ENCODE measurements at places on chromosomes 4 and X.

- peak; percentile 40 for DNase-seq
These were observed 882 bp downstream of the MRFAP1 start for GRCh38 chr4:6641164-6641970.

DNA sequence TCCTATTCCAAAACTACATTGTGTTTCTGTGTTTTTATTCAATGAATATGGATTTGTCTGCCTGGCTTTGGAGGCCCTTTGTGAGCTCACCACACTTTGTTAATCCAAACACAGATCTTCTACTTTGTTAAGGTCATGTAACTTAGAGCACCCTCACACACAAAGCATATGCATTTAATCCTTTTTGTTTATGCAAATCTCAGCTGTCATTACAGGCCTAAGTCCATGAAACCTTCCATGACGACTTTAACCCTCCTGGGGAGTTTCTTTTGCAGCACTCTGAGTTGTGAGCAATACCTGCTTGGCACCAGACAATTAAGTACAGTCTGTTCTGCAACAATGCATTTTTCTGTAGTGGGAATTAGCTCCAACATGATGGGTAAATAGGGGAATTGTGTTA, 14.9 kb downstream of the CCSER1 start:
- DNase-seq = no peak

DNA sequence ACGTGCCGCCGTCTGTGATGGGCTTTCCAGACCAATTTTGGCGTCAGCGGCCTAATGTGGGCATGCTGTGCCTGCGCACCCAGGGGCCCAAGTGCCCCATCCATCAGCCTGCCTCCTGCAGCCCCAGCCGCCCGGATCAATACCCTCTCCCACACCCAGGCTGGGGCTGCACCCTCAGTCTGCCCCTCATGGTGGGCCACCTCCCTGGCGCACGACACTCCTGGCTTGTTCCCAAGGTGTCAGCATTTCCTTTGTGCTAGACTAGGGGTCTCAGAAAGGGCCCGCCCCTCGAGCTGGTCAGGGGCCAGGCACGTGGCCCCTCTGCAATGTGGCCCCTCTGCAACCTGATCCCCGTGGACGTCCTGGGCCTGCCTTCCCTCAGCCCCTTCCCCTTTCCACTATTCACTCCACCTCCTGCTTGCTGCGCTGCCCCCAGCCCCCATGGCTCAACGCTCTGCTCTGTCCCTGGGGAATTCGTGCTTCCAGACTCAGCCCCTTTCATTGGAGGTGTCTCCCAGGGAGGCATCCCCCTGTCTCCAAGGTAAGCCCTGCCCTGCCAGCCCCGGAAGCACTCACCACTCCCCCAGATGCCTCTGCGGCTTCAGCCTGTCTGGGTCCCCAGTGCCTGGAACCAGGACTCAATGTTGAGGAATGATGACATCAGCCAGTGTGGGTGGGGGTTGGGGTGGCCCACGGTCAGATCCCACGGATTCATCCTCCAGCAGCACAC, 130.8 kb downstream of the HMX1 start:
- DNase-seq = no peak

DNA sequence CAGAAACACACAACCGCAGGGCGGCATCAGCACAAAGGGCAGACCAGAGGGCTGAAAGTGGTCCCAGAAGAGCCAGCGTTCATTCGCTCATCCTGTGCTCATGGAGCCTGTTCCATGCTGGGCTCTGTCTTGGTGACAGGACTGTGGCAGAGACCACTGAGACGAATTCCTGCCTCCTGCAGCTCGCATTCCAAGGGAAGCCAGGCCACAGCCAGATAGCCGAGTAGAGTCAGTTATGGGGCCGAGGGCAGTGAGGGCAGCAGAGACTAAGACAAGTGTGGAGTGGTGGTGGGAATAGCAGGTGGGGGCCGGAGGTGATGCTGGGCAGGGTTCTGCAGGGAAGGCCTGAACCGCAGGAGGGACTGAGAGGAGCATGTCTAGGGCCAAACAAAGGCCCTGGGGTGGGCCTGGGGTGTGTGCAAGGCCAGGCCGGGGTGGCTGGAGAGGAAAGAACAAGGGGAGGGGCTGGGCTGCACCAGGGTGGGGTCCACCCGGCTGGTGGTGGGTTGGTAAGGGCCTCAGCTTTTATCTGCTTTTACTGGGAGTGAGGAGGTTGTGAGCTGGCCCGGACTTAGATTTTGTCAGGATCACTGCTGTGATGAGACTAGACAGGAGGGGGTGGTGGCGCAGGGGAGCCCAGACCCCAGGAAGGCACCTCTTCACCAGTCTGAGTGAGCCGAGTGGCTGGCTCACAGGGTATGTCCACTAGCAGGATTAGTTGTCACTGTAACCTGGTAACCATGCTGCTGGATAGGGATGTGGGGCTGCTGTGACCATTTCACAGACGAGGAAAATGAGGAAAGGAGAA, 6.3 kb downstream of the PSAPL1 start:
- no peak for DNase-seq

DNA sequence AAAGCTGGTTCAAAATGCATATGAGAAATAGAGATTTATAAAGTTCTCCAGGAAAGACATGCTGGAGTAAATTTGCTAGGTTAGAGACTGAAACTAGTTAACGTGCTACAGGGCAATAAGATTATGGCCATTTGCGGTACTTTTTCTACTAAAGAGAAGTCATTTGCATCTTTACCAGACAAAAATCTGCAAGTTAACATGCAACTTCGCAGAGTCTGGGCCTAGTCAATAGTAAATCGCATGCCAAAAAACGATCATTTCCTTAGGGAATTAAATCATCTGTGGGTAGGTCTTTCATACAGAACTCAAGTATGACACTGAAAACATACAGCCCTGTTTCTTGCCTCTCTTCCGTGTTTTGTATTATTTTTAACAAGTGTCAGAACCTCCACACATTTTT, 32.8 kb upstream of the REST start:
- no peak for DNase-seq

- DNase-seq = no peak
These were observed 198.7 kb upstream of the NOCT start for GRCh38 chr4:138816875-138817274.

DNA sequence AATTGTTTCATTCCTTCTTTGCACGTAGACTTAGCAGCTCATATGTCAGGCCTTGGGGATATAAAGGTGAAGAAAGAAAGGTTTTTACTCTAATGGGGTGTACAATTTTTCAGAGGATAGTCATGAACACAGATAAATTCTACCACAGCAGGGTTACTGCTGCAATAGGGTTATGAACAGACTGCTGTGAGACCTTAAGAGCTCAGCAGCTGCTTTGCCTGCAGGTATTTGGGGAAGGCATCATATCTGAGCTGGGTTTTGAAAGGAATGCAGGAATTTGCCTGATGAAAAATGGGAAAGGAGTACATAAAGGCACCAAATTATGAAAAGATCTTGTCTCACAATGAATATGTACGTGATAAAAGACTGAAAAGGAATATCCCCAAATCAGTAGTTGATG, 128.9 kb downstream of the CEP135 start:
- no peak for DNase-seq

- DNase-seq = no peak
These were observed 34.2 kb downstream of the TENM3 start for GRCh38 chr4:182277377-182277776.

DNA sequence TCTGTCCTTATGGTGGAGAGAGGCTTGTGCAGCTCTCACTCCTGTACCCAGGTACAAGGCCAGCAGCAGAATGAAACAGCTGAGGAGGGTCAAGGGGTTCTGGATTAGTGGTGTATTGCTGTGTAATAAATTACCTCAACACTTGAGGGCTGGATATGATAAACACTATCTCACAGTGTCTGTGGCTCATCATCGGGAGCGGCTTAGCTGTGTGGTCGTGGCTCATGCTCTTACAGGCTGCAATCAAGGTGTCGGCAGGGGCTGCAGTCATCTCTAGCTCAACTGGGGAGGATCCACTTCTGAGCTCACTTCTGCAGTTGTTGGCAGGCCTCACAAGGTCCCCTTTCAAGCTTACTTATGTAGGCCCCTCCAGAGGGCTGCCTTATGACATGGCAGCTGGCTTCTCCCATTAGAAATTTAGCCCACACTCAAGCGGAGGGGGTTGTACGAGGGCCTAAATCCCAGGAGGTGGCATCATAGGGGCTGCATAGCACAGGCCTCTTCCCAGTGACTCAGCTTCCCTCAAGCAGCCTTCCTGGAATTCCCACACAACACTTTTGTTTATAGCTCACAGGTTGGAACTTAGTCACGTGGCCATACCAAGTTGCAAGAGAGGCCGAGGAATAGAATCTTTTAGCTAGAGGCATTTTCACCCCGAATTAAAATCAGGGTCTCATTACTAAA, 148.2 kb upstream of the RPS6KA3 start:
- no peak for DNase-seq

All from activated CD4-positive, alpha-beta T cell treated with anti-CD3 and anti-CD28 coated beads, Interleukin-2, amount 50 U/mL, for 48 hours (primary cell).